A549 (cell line): ENCODE measurements at places on chromosomes 3 and 15.
A peak's percentile ranks its signal among the peaks of the same experiment; 100 is the strongest.

- DNase-seq: no peak
Measured at GRCh38 chr3:134713671-134714070, 62.8 kb upstream of the KY start.

- no peak for DNase-seq
Measured at GRCh38 chr15:49255966-49256759, 86.1 kb downstream of the GALK2 start.

GRCh38 chr3:47365213-47366153, 15.3 kb upstream of the PTPN23 start:
- DNase-seq: no peak

DNA sequence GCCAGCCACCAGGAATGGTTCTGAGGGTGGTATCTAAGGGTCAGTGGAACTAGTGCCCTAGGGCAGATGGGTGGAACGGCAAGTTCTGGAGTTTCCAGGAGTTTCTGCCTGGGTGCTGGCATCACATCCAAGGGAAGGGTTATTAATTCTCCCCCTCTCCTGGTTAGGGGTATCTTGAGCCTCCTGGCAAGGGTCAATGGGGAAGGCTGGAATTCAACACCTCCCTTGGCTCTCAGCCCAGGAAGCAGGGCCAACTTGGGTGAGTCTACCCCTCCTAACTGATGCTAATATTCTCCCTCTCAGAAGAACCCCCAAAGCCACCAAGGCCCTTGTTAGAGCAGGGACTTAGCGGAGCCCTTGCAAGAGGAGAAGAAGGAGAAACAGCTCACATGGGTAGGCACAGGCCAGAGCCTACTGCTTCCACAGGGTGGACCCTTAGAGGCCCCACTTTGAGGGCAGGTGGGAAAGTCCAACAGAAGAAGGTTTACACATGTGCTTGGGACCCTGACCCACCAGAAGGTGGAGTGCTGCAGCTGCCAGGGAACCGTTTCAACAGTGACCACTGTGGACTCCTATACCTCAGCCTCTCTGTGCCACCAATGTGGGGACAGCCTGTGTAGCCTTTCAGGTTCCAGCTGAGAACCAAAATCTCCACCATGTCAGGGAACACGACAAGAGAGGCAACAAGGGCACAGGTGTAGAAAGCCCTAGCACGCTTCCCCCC, 3.3 kb downstream of the TMEM115 start:
- DNase-seq: no peak

GRCh38 chr15:42070976-42071350, 23.4 kb downstream of the PLA2G4D start:
- DNase-seq: no peak

GRCh38 chr15:43125100-43125661, 8.2 kb upstream of the TMEM62 start:
- no peak for DNase-seq

DNA sequence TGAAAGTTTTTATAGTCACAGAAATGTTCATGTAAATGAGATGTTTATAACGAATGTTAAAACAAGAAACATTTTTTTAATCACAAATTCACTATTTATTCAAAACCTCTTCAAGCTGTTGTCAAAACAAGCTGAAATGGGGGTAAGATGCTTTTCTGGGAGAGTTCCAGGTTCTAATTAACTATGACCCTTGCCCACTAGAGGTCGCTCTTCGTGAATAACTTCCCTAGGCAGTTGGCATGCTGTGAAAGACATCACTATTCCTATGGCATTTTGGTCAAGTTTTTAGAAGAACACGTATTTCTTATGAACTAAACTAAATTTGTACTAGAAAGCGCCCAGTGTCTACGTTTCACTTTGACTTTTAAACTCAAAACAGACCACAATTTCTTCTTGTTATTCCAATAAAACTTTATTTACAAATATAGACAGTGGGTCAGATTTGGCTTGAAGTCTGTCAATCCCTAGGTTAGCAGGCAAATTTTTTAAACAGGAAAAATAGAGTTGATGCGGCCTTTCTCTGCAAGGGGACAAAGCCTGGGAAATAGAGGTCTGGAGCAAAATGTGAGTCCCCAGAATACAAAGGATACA, 62.8 kb upstream of the CMTM8 start:
- peak; percentile 75 for DNase-seq
